Urinary bladder (tissue), 4 donors: ENCODE measurements at places on chromosomes 13 and 19.

DNA sequence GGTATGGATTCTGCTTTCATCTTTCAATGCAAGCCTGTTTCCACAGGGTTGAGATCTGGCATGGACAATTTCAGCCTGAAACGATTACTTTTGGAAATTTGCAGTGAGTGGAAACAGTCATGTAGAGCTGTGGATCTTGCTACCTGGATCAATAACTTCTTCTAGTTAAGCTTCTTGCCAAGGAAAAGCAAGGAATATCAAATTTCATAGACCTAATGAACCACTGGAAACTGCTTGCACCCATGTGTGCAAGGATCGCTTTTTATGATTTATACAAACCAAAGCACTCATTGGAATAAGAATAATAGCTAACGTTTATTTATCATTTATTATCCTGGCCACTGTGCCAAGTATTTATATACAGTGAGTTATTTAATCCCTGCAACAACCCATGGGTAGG is 392.8 kb downstream of the KCNRG start:
- DNase-seq = no peak

DNA sequence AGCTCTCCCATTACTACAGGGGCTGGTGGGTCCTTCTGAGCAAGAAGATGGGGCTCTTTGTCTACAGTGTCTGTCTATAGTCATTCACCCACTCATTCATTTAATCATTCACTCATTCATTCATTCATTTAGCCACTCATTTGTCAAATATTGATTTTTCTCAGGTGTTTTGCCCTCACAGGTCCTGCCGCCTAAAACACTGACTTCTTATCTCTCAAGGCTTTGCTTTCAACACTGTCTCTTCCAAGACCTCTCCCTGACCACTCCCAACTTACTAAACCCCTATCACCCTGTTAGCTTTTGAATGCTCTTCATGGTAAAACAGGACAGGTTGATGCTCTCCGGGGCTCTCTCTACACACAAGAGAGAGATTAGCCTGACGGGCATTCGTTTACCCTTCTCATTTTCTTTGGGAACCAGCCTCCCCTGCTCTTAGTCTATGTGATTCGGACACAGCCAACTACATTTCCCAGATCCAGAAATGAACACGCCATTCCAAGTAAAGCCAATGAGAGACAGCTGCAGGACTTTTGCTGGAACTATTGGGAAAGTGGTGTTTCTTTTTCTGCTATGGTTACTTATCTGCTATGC is 22.7 kb downstream of the FAM187B start:
- no peak for DNase-seq

GRCh38 chr13:43263047-43263446 is 239.7 kb downstream of the DNAJC15 start:
- no peak for DNase-seq

- DNase-seq = no peak
Observed at GRCh38 chr13:44810061-44810840, 179.0 kb downstream of the NUFIP1 start.
